Large intestine (tissue), 12 donors: ENCODE measurements at places on chromosomes 13 and 19.
A peak's percentile ranks its signal among the peaks of the same experiment; 100 is the strongest.

GRCh38 chr13:37375071-37375470 is 223.5 kb downstream of the POSTN start:
- no peak for DNase-seq

GRCh38 chr13:32164622-32165268 is 133.2 kb downstream of the FRY start:
- DNase-seq: peak; percentile 40

DNA sequence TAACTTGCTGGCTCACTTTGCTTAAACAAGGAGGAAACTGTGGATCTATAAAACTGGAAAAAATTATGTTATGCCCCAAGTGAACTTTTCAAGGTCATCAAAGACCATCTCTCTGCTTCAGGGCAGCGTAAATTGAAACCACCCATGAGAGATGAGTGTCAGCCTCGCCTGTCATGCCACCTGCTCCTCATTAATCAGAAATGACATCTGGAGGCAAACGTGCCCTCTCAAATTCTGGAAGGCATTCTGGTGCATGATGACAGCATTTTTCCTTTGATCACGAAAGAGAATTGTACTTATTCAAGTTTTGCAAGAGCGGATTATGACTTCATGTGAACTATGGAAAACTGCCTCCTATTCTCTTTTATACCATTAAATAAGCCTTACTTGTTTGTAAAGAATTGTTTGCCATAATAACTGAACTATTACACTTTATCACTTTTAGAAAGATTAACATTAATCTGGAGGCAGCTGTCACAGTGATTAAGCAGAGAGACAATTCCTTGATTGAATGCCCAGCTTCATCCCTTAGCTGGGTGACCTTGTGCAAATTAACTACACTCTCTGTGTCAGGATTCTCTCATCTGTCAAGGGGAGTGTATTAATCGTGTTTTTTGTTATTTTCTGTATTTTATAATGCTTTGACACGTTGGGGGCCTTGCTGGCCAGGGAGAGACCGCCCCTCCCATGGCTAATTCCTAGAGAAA is 17.0 kb upstream of the SACS start:
- no peak for DNase-seq

DNA sequence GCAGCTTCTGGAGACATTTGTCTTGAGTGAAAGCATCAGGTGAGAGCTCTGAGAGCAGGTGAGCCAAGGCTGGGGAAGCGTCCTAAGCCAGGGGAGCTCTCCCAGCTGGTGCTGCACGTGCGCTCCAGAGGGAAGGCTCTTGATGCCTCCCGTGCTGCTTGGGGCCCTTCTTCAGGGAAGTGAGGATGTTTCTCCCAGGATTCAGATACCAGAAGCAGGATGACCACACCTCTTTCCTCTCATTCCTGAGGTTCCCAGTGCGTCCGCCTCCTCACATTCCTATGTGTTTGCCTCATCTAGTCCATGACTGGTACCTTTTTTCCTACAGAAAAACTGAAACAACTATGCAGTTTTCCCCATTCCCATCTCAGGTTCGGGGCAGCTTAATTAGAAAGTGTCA is 231.0 kb upstream of the IRS2 start:
- no peak for DNase-seq

GRCh38 chr13:95793781-95794180 is 116.8 kb downstream of the DNAJC3 start:
- DNase-seq: no peak
